Activated CD4-positive, alpha-beta T cell treated with anti-CD3 and anti-CD28 coated beads for 4 hours (primary cell): ENCODE measurements at places on chromosomes 3 and 15.

GRCh38 chr15:85708402-85708941 lies 86.3 kb downstream of the KLHL25 start:
- no peak for DNase-seq

- no peak for DNase-seq
Measured at GRCh38 chr3:31105438-31106077, 211.1 kb upstream of the GADL1 start.

DNA sequence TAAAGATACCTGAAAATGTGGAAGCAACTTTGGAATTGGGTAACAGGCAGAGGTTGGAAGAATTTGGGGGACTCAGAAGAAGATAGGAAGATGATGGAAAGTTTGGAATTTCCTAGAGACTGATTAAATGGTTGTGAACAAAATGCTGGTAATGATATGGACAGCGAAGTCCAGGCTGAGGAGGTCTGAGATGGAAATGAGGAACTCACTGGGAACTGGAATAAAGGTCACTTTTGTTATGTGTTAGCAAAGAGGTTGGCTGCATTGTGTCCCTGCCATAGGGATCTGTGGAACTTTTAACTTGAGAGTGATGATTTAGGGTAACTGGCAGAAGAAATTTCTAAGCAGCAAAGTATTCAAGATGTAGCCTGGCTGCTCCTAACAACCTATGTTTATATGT lies 13.0 kb downstream of the MITF start:
- no peak for DNase-seq

GRCh38 chr3:170942011-170942410 lies 33.6 kb upstream of the EIF5A2 start:
- DNase-seq: no peak

GRCh38 chr15:94237903-94238302 lies 6.5 kb downstream of the MCTP2 start:
- DNase-seq: no peak

- DNase-seq: no peak
Measured at GRCh38 chr3:77038930-77039605, 831 bp upstream of the ROBO2 start.

DNA sequence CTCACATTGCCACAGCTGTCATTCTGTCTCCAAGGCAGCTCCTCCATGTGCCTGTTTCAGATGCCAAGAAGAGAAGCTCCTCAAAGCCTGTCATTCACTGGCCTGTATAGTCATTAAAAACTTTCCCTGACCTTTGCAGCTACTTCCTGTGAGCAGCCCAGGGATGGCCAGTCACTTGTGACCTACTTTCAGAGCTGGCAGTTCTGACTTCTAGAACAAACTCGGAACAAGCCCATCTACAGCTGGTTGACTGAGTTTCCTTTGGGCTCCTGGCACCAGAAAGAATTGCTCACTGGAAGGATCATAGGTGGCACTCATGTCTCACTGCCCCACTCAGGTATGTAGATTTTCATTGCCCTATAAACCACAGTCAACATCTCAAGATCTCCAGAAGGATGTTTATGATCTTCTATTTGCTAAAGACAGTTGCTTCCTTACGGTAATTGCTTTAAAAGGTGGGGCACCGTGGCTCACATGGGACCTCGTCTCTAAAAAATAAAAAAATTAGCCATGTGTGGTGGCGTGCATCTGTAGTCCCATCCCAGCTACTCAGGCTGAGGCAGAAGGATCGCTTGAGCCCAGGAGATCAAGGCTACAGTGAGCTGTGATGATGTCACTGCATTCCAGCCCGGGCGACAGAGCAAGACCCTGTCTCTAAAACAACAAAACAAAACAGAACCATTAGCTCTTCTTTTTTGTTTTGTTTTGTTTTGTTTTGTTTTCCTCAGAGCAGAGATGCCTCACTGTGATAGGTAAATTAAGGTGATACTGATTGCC lies 11.2 kb upstream of the ATP13A3 start:
- DNase-seq: no peak

- DNase-seq: no peak
Measured at GRCh38 chr3:16584880-16585279, 20.3 kb downstream of the DAZL start.

DNA sequence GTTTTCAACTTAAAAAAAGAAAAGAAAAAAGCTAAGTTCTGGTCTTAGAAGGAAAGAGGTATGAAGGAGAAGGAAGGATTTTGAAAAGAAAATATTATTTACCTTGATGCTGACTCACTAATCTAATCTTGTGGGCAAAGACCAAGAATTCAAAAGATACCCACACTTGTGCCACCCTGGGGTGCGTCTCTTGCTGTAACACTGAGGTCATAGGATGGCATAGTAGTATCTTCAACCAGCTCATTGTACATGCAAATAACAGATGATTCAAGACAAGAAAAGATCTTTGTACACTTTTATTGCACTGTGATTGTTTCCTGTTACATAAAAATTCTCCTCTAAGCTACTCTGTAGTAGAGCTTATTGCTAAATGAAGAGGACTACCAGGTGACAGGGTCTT lies 17.3 kb downstream of the PLS1 start:
- no peak for DNase-seq

DNA sequence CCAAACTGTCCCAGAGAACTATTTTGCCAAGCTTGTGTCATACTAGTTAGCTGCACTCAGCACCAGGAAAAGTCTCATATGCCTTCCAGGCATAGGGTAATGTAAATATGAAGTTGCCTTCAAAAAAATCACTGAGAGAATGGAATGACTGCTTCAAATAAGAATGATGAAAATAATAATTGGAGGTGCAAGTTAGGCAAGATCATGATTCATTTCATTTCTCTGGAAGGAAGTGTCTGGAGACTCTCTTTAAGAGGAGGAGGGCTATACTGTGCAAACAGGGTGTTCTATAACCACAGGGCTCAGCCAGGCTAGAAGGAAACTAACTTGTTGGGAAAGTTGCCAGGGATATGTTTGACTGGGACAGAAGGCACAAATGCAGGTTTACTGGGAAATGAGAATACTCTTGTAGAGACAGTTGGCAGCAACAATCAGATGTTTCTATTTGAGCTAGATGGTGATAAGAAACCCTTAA lies 4.3 kb downstream of the SIDT1 start:
- DNase-seq: no peak

GRCh38 chr3:42855219-42855546 lies 20.5 kb downstream of the CYP8B1 start:
- DNase-seq: no peak

GRCh38 chr15:69629631-69630161 lies 177.1 kb downstream of the RPLP1 start:
- peak; percentile 5 for DNase-seq

- no peak for DNase-seq
Measured at GRCh38 chr3:175426805-175427204, 567.7 kb downstream of the NAALADL2 start.

- no peak for DNase-seq
Measured at GRCh38 chr15:88938802-88939485, 25.8 kb upstream of the MFGE8 start.

- DNase-seq: no peak
Measured at GRCh38 chr3:4731543-4732111, 238.5 kb downstream of the ITPR1 start.

DNA sequence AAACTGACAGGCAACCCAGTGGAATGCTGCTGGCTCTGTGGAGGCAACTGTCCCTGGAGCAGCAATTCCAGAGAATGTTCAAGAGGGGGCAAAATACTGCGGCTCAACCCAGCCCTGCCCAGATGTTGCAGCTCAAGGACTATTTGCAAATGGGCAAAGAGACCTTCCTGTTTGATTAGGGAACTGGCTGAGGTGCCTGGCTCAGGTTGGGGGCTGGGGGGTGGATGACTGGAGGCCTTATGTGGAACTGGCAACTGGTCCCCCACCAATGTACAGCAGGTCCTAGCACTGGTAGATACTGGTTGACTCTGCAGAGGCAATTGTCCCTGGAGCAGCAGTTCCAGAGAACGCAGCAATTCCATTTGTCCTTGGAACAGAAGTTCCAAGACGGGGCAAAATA lies 302.5 kb downstream of the ZPLD1 start:
- no peak for DNase-seq

- DNase-seq: no peak
Measured at GRCh38 chr3:129211772-129212171, 28.1 kb upstream of the CNBP start.

GRCh38 chr3:103968751-103969150 lies 1398.0 kb upstream of the ALCAM start:
- no peak for DNase-seq

- DNase-seq: no peak
Measured at GRCh38 chr3:156792114-156792513, 34.0 kb upstream of the LEKR1 start.

GRCh38 chr15:42331235-42331634 lies 28.1 kb upstream of the CAPN3 start:
- DNase-seq: no peak

DNA sequence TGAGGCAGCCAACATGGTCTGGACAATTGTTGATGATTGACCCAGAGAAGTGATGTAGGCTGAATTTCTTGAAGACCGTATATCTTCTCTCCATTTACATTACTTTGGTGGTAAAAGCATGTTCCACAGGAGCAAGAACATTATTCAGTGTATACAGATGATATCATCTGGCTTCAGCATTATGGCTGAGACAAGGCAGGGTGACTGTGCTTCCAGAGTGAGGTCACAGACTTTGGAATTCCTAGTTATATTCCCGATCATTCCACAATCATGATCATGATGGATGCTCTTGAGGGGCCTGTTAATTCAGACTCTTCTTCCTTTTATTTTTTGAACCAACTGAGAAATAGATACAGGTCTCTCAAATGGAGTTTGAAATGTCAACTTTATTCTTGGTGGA lies 19.0 kb downstream of the PLS1 start:
- DNase-seq: no peak

- no peak for DNase-seq
Measured at GRCh38 chr3:65018801-65019200, 331.0 kb upstream of the ADAMTS9 start.

DNA sequence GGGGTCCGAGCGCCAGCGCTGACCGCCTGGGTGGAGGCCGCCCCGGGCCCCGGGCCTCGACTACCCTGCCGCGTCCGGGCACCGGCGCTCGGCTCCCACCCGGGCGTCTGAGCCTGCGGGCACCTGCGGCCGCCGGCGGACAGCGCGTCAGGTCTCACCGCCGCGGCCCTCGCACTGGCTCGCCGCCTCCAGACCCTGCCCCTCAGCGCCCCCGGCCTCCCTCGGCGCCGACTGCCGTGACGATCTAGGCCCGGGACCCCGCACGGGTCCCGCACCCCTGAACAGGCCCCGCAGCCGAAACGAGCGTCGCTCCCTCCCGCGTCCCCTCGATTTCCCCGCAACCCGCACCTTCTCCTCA lies 297 bp downstream of the PRC1 start:
- peak; percentile 2 for DNase-seq

DNA sequence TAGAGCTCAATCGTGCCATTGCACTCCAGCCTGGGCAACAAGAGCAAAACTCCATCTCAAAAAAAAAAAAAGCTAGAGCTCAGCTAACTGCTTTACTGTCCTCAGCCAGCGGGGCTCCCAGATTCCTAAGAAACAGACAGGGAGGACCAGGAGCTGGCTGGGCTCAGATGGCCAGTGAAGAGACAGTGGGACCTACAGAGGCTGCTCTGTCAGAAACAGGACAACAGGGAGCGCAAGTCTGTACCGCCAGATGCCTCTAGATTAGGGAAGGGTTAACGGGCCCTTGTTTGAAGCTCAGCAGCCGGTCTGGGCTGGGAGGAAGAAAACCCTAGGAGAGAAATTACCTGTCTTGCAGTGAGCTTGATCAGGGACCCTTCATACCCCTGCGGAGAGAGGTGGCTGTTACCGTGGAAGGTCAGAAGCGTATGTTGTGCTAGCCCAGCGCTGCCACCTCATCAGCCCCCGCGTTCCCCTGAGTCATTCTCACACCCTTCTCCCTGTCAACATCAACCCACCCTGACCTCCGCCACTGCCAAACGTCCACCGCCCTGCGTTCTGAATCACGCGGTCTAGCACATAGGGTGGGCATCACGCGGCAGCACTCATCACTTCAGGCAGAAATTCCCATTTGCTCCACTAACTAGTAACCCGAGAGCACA lies 25.3 kb downstream of the RBPMS2 start:
- no peak for DNase-seq

GRCh38 chr3:112744106-112744505 lies 102.6 kb downstream of the CD200R1L start:
- DNase-seq: no peak

GRCh38 chr3:51283421-51283820 lies 101.7 kb upstream of the MANF start:
- no peak for DNase-seq

DNA sequence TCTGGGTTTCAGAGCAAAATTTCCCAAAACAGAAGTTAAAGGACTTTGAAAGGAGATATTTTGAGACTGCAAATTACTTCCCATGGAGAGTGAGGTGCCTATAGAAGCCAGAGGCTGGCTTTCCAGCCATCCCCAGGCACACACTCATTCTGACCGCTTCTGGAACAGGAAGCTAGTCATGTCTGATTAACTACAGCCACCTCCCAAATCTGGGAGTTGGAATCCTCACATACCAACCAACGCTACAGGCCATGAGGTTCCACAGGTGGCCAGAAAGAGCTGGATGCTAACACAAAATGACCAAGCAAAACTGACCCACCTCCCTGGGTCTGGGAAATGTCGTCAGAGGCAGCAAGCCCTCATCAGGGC lies 87.2 kb downstream of the SNRK start:
- DNase-seq: no peak

DNA sequence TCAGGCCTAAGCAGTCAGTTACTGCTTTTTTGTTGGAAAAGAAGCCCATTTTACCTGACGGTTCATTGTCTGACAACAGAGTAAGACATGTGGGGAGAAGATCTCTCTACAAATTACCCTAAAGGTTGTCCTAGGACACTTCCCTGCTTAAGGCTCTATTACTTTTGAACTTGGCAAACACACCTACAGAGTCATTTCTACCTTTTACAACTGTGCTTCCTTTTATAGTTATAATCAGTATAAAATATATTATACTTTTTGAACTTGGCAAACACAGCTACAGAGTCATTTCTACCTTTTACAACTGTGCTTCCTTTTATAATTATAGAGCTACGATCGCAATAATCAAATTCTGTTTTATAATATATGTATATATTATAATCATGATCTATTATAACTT lies 215.0 kb downstream of the TPRG1 start:
- DNase-seq: no peak

DNA sequence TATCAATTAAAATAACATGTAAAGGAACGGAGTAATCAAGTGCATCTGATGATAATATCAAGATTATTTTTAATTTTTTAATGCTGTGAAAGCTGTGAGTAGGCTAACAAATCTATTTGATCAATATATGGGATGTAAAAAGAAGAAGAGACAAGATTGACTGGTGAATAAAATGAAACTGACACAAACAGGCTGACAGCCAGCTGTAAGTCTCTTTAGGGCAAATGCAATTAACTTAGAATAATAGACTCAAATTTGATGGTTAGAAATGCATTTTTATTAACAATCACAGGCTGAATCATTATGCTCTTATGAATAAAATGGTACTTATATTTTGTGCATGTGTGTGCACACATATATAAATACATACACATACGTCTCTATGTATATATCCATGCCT lies 68.0 kb downstream of the MDFIC2 start:
- DNase-seq: no peak

DNA sequence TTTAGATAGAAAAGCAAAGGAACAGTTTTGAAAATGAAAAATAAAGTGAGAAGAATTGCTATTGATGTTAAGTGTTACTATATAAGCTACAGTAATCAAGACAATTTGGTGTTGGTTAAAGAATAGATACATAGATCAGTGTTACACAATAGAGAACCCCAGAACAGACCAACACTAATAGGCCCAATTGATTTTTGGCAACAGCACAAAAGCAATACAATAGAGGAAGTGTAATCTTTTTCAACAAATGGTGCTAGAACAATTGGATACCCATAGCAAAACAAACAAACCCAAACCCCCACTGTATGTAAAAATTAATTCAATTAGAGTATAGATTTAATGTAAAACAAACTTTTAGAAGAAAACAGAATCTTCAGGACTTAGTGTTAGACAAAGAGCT lies 61.8 kb downstream of the ATP11B start:
- no peak for DNase-seq
